ENCODE measurements at places on chromosomes 5 and 9. TPM values are rescaled to one million over a fixed set of nuclear protein-coding genes. Genes with fewer than 3 reads are reported as not detected.

The OGN gene
- 147 TPM for polyA plus RNA-seq

- DNase-seq = no peak
Observed at GRCh38 chr5:34604119-34604675, 51.9 kb upstream of the RAI14 start.

The IL13 gene
- not detected for polyA plus RNA-seq

The ITGA2 gene
- polyA plus RNA-seq = 36.3 TPM

The ANKRD18A gene
- 2.6 TPM for polyA plus RNA-seq

The MCIDAS gene
- 2.5 TPM for polyA plus RNA-seq

The ST6GALNAC4 gene
- polyA plus RNA-seq = 16.4 TPM

GRCh38 chr5:55993013-55993412 lies 1.8 kb downstream of the IL6ST start:
- DNase-seq = no peak
